ENCODE measurements at places on chromosomes 5 and 9. TPM values are rescaled to one million over a fixed set of nuclear protein-coding genes. Genes with fewer than 3 reads are reported as not detected.

The SELENOP gene
- 1,776 TPM for total RNA-seq

The SPOCK1 gene
- total RNA-seq = not detected

The MAN2A1 gene
- total RNA-seq = 71.1 TPM

The RXRA gene
- 116 TPM for total RNA-seq

The DOCK8 gene
- total RNA-seq = 22.6 TPM

DNA sequence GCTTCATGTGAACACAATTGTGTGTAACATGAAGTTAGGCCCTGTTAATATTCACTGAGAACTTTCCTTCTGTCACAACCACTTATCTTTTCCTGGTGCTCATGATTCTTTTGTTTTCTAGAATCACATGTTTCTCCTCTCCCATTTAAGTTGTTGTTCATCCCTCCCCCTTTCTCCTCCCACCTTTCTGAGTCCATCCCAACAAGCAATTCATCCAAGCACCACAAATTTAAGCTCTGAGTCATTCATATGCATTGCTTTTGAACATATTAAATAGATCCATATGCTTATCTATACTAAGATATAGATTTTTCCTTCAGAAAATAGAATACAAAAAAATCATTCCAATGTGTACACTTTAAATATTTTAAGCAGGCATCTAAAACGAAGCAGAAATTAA lies 75.2 kb upstream of the NFIB start:
- no peak overlapping the region for H3K4me3 ChIP-seq
- no peak overlapping the region for H3K27ac ChIP-seq
- H3K4me1 ChIP-seq = no peaks in the 10 kb centered on the region
- no peaks in the 10 kb centered on the region for H3K36me3 ChIP-seq
- H3K27me3 ChIP-seq = no peaks in the 10 kb centered on the region

- no peak overlapping the region for H3K4me3 ChIP-seq
- no peaks in the 10 kb centered on the region for H3K36me3 ChIP-seq
- DNase-seq = no peak
- peaks cover 5% of the 10 kb centered on the region for H3K4me1 ChIP-seq
- H3K27ac ChIP-seq = no peak overlapping the region
Observed at GRCh38 chr9:89721176-89721700, 116.4 kb downstream of the GADD45G start.

DNA sequence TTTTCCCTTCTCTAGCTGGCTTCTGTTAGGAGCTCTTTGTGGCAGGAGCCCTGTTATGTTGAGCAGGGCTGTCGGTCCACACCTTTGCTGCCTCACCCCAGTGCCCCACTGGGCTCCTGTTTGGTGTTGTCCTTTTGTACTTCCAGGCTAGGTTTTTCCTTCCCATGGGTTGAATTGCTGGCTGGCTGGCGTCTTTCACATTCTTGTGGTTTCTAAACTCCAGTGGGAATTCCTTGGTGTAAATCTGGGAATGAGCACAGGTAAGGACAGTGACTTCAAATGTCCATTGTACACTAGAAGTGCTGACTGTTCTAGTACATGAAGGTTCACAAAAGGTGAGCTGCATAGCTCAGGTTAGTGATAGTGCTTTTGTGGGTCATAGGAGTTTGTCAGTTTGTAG lies 30.4 kb downstream of the RASGRF2 start:
- DNase-seq = no peak
- no peak overlapping the region for H3K27ac ChIP-seq
- no peak overlapping the region for H3K4me3 ChIP-seq

- H3K27me3 ChIP-seq = no peaks in the 10 kb centered on the region
- H3K4me1 ChIP-seq = peaks cover 5% of the 10 kb centered on the region
- no peaks in the 10 kb centered on the region for H3K36me3 ChIP-seq
- no peak overlapping the region for H3K27ac ChIP-seq
- no peak overlapping the region for H3K4me3 ChIP-seq
- DNase-seq = no peak
Observed at GRCh38 chr9:98148486-98148885, 29.5 kb upstream of the TRIM14 start.

- no peaks in the 10 kb centered on the region for H3K36me3 ChIP-seq
- H3K4me3 ChIP-seq = no peak overlapping the region
- H3K4me1 ChIP-seq = no peaks in the 10 kb centered on the region
- H3K27ac ChIP-seq = no peak overlapping the region
- H3K27me3 ChIP-seq = no peaks in the 10 kb centered on the region
Observed at GRCh38 chr9:78112406-78112805, 80.8 kb upstream of the GNAQ start.

DNA sequence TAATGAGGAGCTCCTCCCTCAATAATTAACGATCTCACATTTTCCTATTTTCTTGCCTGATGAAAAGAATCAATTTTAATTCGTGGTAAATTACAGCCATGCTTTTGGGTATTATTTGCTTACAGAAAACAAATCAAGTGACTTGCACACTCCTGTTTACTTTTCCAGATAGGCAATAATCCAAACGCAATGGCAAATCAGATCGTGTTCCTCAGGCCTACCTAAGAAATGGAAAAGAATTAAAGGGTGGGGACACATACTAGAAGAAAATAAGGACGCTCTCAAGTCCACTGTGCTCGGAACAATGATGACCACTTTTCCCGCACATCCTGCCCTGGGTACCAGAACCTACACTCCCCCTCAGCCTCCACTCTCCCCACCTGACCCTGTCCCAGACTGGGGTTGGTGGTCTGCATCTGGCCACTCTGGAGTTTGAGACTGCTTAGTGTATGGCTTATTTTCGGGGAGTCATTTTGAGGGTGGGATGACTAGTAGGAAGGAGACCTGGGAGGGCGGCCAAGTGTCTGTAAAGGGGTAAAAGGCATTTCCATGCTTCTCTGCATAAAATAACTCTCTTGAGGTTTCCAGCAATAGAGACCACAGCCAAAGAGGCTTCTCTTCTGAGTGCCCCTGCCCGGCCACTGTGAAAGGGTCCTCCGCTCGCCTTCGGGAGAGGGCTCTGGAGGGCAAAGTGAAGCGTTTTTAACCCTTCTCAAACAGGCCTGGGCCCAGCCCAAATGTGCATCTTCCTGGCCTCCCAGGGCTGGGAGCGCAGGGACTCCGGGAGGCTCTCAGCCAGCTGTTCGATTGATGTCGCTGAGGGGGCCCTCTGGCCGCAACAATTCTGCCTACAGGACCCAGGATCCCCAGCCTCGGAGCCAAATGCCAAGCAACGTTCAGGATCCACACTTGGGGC lies 4.5 kb upstream of the OTP start:
- H3K36me3 ChIP-seq = no peaks in the 10 kb centered on the region
- H3K4me3 ChIP-seq = no peak overlapping the region
- peaks cover 21% of the 10 kb centered on the region for H3K4me1 ChIP-seq

DNA sequence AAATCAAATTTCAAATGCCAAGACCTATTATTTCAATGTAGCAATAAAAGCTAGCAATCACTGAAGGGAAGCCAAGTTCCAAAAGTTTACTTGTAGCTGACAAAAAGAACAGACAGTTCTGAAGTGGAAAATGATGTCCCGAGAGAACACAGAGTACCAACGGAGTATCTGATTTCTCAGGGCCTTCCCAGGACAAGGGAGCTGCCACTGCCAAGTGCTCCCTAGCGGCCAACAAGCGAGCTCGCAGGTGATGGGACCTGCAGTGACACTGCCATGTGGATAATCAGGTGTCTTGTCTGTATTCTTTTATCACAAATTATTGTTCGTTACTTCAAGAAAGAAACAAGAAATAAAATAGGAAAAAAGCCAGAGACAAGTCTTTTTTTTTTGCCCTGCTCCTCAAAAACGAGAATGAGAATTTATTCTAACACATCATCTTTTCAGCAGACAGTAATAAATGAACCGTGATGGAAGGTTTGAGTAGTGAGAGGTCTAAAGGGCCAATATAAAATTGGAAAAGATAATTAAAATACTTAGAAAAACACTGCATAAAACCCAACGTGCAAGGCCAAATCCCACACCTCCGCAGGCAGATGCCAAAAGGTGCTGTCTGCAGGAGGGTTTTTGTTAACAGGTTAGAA lies 159.4 kb downstream of the MYO10 start:
- H3K4me3 ChIP-seq = no peak overlapping the region
- no peaks in the 10 kb centered on the region for H3K4me1 ChIP-seq
- no peak overlapping the region for H3K27ac ChIP-seq
- H3K36me3 ChIP-seq = no peaks in the 10 kb centered on the region

GRCh38 chr5:98248949-98249348 lies 524.5 kb upstream of the RGMB start:
- no peaks in the 10 kb centered on the region for H3K36me3 ChIP-seq
- H3K27me3 ChIP-seq = no peaks in the 10 kb centered on the region
- no peak for DNase-seq
- no peaks in the 10 kb centered on the region for H3K4me1 ChIP-seq
- H3K4me3 ChIP-seq = no peak overlapping the region
- no peak overlapping the region for H3K27ac ChIP-seq

- H3K4me3 ChIP-seq = no peak overlapping the region
- H3K27ac ChIP-seq = no peak overlapping the region
- H3K27me3 ChIP-seq = no peaks in the 10 kb centered on the region
- DNase-seq = no peak
Observed at GRCh38 chr5:150623152-150623877, 17.1 kb upstream of the SYNPO start.

All from liver (tissue), 10 donors.